ENCODE measurements at places on chromosomes 12 and 14.

DNA sequence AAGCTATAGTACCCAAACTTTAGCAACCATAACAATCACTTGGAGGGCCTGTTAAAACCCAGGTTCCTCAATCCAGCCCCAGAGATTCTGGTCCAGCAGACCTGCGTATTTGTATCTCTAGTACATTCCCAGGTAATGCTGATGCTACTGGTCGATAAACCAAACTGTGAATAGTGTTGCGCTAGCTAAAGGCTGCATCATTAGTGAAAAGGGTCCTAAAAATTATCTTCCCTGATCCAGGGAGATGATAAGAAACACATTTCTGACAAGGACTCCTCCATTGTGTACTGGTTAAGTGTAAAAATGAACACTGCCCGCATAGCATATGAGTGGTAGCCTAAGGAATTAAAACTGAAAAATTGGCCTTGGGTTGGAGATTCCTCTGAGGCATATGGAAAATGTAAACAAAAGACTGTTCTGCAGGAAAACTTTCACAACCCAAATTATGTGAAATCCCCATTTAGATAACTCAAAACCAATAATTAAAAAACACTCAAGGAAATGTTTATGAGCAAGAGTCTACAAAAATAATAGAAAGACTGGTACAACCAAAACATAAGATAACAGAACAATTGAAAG is 322.7 kb downstream of the CEP128 start:
- DNase-seq = no peak

GRCh38 chr12:76096079-76096646 is 11.7 kb upstream of the NAP1L1 start:
- DNase-seq = no peak

GRCh38 chr12:9732921-9733461 is at the start of gene CLECL1:
Gene CLECL1, minus strand, starts transcription at chr12:9733097.
- DNase-seq = peak; percentile 35

- DNase-seq = no peak
Observed at GRCh38 chr14:104461676-104462449, 117.7 kb upstream of the C14orf180 start.

- no peak for DNase-seq
Observed at GRCh38 chr14:29354486-29354885, 573.2 kb downstream of the PRKD1 start.

DNA sequence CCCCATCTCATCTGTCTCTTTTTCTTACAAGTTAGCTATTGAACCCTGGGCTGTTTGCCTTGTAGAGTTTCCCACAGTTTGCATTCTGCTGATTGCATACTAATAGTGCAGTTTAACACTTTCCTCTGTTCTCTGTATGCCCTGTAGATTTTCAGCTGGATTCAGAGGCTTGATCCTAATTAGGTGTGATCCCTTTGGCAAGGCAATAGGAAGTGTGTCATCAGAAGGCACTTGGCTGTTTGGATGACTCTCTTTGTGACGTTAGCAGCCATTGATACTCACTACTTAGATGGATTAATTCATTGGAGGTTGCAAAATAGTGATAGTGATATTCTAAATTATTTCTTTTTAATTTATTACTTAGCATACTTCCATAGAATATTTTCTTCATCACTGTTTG is 33.6 kb downstream of the FUT8 start:
- no peak for DNase-seq

GRCh38 chr12:89928467-89928866 is 219.8 kb upstream of the ATP2B1 start:
- DNase-seq = no peak

DNA sequence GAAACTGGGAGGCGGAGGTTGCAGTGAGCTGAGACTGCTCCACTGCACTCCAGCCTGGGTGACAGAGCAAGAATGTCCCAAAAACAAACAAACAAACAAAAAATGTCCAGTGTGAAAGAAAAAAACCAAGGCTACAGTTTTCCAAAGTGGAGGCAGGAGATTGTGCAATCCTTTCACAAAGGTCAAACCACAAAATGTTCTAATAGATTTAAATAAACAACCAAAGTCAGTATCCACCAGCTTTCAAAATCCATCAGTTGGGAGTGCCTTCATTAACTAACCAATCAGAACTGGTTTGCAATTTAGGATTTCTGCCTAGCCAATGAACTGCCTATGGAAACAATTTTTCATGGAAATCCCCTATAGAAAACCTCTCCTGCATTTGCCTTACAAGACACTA is 52.3 kb upstream of the TRIM9 start:
- no peak for DNase-seq

DNA sequence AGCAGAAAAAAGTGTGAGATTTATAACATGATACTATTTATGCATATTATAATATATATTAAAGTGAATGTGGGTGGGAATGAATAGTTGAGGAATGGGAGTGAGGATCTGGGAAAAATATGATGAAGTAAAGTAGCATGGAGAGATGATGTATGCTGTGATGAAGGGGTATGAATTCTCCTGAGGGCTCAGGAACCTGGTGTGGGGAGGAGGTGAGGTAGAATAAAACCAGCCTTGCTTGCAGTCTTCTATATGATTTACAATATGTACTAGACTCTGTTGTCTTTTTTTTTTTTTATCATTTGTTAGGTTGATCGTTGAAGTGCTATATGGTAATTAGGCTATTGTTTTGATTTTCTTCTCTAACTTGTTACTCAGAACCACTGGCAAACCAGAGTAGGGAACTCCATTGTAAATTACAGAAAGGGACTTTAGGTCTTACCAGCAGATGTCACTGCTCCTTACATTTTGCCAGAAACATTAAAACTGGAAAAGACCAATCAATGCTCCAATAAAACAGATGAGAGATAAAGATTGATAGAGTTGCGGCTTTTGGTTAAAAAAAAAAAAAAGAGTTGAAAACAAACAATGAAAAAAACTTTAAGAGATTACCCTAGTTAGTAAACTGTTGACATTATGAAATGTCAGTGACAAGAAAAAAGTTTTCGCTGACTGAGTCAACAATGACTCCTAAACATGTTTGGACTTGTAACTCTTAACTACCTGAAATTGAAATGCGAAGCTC is 39.9 kb downstream of the ATL1 start:
- DNase-seq = peak; percentile 5

DNA sequence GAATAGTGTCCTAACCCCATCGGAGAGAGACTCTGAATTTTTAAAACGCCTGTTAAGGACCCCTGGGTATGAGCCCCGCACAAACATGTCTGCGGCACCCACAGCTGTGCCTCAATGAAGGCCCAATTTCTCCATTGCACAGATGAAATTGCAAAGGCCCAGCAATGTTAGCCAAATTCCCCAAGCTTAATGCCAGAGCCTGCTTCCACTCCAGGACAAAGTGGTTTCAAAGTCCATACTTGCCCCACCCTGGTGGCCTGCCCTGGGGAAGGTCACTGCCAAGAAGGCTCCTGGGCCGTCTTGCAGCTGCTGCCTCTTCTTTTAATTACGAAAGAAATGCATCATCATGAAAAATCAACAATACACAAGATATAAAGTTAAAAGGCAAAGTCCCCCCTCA is 1179.7 kb downstream of the VRK1 start:
- no peak for DNase-seq

- peak; percentile 19 for DNase-seq
Observed at GRCh38 chr12:49903700-49904423, at the start of gene FAIM2. Gene FAIM2, minus strand, starts transcription at chr12:49903900. Its CDS starts 108 bp downstream, at chr12:49903792.

- peak; percentile 59 for DNase-seq
Observed at GRCh38 chr12:95571369-95571768, 20.1 kb upstream of the USP44 start.

DNA sequence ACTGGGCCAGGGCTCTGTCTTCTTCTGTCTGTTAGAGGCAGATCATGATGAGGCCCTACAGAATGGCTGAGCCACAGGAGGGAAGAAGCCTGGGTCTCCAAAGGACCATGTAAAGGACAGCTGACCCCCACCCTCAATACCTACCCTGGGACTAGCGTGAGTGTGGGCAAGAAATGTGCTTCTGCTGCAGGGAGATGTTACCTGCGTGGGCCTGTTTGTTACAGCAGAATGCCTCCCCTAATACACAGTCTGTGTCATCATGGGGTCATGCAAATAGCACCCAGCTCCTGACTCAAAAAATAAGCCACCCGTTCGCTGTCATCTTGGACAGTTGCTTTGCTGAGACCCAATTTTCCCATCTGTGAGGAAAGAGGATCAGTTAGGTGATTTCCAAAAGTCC is 90.6 kb downstream of the CALM1 start:
- DNase-seq = no peak

DNA sequence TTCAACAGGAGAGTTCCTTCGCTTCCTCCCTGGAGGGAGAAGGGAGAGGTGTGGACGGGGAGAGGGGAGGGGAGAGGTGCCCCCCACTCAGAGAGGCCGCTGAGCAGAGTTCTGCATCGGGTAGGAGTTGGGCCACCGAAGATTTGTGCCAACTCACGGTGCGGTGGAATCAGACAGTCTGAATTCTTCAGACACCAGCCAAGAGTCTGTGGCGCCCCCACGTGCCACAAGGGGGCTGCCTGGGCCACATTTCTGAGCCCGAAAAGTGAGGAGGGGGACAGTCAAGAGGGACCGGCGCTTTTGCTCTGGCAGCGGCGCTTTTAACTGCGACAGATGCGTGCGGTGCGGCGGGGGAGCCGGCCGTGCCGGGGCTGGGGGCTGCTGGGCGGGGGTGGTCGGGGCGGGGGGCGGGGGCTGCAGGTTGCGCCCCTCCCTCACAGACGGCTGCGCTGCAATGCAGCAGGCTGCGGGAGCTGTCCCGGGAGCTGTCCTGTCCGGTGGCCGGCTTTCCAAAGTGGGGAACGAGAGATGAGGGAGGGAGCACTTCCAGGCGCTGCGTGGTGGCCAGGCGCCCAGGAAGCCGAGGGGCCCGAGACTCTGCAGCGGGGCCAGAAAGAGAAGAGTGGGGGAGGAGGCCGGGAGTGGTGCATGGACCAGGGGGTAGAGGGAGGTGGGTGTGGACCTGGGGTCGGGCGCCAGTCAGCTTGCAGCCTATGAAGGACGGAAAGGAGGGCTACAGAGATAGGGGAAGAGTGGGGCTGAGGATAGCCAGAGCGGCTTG is 975 bp upstream of the RTL1 start:
- no peak for DNase-seq

GRCh38 chr12:4027412-4027811 is 154.2 kb upstream of the PARP11 start:
- DNase-seq = peak; percentile 25

GRCh38 chr14:104563191-104563741 is 16.3 kb upstream of the C14orf180 start:
- DNase-seq = no peak

DNA sequence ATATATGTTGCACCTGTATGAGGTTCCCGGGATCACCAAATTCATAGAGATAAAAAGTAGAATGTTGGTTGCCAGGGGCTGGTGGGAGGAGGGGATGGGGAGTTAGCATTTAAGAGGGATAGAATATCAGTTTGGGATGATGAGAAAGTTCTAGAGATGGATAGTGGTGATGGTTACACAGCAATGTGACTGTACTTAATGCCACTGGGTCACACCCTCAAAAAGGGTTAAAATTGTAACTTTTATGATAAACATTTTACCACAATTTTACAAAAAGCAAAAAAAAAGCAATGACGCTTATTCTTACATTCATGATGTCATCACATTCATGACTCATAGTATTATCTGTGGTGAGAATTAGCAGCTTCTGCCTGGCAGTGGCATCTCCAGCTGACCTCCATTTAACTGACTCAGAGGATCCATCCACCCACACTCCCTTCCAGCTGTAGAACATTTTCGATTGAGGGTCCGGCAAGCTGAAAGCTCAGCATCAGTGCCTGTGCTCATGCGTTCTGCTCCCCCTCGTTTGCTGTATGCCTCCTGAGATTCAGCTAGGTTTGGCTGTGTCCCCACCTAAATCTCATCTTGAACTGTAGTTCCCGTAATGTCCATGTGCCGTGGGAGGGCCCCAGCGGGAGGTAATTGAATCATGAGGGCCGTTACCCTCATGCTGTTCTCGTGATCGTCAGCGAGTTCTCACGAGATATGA is 64.8 kb upstream of the TMEM260 start:
- DNase-seq = no peak

DNA sequence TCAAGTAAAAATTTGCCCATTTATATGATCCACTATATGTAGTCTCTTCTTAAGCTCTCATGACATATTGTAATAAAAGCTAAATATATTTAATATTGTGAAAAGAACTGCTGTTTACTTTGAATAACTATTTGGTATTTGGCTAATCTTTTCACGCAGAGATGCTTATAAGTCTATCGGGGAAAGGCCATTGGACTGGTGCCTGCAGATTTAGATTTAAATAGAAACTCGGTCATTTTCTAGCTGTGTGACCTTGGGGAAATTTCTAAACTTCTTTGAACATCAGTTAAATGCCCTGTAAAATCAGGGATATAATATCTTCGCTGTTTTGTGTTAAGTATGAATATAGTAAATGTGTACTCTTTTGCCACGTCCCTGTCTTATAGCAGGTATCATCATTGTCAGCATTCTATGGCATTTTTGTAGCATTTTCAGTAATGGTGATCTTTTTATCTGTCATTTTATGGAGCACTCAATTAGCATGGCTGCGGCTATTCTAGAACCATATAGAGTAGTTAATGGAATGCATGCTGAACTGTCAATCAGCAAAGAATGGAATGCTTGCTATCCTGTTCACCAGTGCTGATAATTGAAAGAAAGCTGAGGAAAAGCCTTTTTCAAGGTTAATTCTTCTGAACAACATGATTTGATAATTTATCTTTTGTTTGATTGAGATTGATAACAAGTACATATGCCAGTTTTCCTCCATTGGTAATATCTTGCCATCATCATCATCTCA is 181.2 kb downstream of the TMTC2 start:
- no peak for DNase-seq

GRCh38 chr12:60489071-60489470 is 893.2 kb downstream of the SLC16A7 start:
- no peak for DNase-seq

DNA sequence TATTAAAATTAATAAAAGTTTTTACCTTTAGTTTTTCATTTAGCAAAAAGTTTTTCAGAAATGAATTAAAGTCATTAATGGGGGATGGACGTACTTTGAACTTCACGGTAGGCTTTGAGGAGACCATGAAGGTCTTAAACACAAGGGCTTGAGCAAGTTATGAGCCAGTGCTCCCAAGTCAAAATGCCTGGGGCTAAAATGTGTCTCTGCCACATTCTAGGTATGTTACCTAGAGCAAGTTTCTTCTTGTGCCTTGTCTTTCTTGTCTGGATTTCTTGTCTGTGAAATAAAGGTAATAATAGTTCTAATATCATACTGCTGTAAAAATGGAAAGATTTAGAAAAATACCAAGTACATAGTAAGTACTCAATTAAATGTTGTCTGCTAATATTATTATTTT is 132.7 kb upstream of the USP15 start:
- no peak for DNase-seq

- DNase-seq = no peak
Observed at GRCh38 chr12:59007620-59008019, 87.3 kb upstream of the LRIG3 start.

DNA sequence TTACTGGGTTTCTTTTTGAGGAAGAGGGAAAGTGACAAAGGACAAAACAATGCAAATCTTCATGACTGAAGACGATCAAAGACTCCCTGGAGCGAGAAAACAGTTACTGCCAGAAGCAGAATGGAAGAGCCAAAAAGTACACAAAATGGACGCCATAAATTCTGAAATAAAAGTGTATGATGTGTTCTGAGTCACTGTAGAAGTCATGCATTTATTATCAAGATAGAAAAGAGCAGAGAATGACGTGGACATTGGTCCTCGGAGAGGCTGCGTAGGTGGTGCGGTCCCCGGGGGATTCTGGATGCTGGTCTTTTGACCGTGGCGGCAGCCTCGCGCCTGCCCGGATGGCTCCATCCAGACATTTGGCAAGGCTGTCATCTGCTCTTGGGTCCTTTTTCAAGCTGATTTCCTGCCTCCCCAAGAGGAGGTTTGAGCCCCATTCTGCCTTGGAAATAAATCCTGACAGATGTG is 52.8 kb downstream of the C14orf132 start:
- no peak for DNase-seq
